ENCODE measurements at places on chromosomes 7 and 10. TPM values are rescaled to one million over a fixed set of nuclear protein-coding genes. Genes with fewer than 3 reads are reported as not detected.
A peak's percentile ranks its signal among the peaks of the same experiment; 100 is the strongest.

- no peak overlapping the region for H3K4me3 ChIP-seq
- no peak overlapping the region for H3K27ac ChIP-seq
- DNase-seq: no peak
- no peaks in the 10 kb centered on the region for H3K36me3 ChIP-seq
- H3K4me1 ChIP-seq: no peaks in the 10 kb centered on the region
Observed at GRCh38 chr10:113740850-113741249, 10.6 kb upstream of the PLEKHS1 start.

The VAX1 gene
- total RNA-seq: not detected

The HOXA3 gene
- not detected for total RNA-seq

DNA sequence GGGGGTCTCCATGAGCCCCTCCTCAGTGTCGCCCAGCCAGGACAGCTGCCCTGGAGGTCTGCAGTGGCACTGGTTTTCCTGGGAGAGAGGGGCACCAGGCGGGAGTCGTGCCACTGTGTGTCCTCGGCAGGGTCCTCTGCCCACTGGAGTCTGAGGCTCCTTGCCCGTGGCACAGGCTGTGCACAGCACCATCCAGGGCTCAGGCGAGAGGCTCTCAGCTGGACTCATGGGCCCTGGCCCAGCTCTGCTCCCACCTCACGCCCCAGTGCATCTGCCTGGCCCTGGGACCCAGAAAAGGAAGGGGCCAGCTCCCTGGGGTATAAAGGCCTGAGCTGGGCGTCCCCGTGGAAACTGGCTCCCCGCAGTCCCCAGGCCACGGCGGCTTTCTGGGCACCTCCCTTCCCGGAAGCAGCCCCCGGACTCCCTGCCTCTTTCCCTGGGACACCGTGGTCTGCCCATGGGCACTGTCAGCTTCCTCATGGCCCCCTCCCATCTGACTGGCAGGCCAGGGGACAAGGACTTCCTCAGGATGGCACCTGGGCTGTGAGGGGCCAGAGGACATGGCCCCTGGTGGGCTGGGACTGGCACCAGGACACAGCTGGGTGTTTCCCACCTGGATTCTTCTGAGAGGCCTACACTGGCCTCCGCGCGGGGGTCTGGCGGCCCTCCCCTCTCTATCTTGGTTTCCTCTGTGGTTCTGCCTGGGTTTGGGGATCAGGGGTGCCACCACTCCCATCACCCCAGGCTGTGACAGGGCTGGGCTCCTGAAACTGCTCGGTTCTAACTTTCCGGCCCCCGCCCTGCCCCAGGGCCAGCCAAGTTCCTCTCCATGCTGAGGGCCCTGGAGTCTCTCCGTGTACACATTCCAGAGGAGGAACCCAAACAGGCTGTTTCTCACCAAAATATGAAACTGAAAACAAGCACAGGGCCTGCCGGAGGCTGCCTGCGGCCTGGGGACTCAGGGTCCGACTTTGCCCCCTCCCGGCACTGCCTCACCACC is 5.5 kb downstream of the FOXL3 start:
- H3K4me1 ChIP-seq: no peaks in the 10 kb centered on the region
- H3K36me3 ChIP-seq: no peaks in the 10 kb centered on the region
- H3K27ac ChIP-seq: no peak overlapping the region
- H3K27me3 ChIP-seq: peaks cover 21% of the 10 kb centered on the region

GRCh38 chr7:128911423-128912031 is 1.0 kb upstream of the KCP start:
- no peak overlapping the region for H3K4me3 ChIP-seq
- peaks cover 69% of the 10 kb centered on the region for H3K27me3 ChIP-seq
- H3K36me3 ChIP-seq: no peaks in the 10 kb centered on the region
- peaks cover 4% of the 10 kb centered on the region for H3K4me1 ChIP-seq
- no peak for DNase-seq

DNA sequence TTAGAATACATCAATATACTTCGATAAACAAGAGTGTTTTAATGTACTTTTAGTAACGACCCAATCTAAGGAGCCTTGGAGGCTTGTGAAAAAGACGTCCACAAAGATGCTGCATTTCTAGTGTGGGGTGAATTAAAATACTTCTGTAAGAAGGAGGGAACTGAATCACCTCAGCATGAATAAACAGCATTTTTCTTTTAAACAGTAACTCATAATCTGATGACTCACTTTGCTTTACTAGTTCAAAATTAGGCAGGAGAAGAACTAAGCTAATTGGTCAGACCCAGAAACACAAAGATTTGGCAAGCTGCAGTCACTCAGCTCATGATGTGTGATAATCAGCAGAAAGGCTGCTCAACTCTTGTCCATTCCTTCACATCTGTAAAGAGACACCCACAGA is 24.2 kb downstream of the NCOA4 start:
- no peaks in the 10 kb centered on the region for H3K4me1 ChIP-seq
- peaks cover 32% of the 10 kb centered on the region for H3K36me3 ChIP-seq
- H3K27me3 ChIP-seq: no peaks in the 10 kb centered on the region
- no peak overlapping the region for H3K27ac ChIP-seq

GRCh38 chr10:32175629-32176028 is 119.4 kb upstream of the KIF5B start:
- H3K4me3 ChIP-seq: no peak overlapping the region
- DNase-seq: no peak
- H3K36me3 ChIP-seq: no peaks in the 10 kb centered on the region
- H3K4me1 ChIP-seq: no peaks in the 10 kb centered on the region
- H3K27me3 ChIP-seq: no peaks in the 10 kb centered on the region
- H3K27ac ChIP-seq: no peak overlapping the region

GRCh38 chr7:139635526-139636302 is 112.2 kb downstream of the CLEC2L start:
- peaks cover 31% of the 10 kb centered on the region for H3K4me1 ChIP-seq
- DNase-seq: peak; percentile 71
- H3K36me3 ChIP-seq: peaks cover 29% of the 10 kb centered on the region
- H3K4me3 ChIP-seq: peak overlapping the region; percentile 79
- peak overlapping the region; percentile 91 for H3K27ac ChIP-seq

DNA sequence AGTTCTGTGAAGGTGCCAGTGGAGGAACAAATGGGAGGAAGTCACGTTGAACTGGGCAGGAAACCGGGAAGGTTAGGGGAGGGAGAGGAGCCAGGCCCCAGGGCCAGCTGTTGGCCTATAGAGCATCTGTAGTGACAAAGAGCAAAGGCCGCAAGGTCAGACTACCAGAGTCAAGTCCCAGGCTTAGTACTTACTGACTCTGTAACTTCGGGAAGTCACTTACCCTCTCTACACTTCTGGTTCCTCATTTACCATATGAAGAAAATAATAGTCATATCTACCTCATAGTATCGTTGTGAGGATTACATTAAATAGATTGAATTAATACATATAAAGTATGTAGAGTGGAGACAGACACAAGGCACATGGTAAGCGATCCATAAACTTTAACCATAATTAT is 101.8 kb upstream of the FZD1 start:
- no peaks in the 10 kb centered on the region for H3K27me3 ChIP-seq
- DNase-seq: no peak
- H3K4me3 ChIP-seq: no peak overlapping the region
- H3K27ac ChIP-seq: no peak overlapping the region
- no peaks in the 10 kb centered on the region for H3K36me3 ChIP-seq

- no peak overlapping the region for H3K27ac ChIP-seq
- H3K4me3 ChIP-seq: no peak overlapping the region
- no peaks in the 10 kb centered on the region for H3K27me3 ChIP-seq
- no peaks in the 10 kb centered on the region for H3K36me3 ChIP-seq
- H3K4me1 ChIP-seq: no peaks in the 10 kb centered on the region
- no peak for DNase-seq
Observed at GRCh38 chr10:85224366-85224940, 896.1 kb downstream of the CCSER2 start.

DNA sequence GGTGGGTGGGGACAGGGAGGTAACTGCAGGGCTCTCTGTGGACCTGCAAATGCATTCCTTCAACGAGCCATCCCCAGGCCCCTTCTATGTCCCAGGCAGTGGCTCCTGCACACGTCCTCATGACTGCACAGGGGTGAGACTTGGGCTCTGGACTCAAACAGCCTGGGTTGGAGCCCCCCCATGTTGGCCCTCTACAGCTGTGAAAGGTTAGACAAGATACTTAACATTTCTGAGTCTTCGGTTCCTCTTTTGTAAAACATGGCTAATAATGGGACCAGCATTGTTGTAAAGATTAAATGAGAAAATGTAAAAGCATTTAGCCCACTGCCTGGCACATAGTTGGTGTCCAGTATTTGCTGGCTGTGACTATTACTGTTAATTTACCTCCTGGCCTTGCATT is 41.8 kb downstream of the CHST3 start:
- H3K4me3 ChIP-seq: no peak overlapping the region
- DNase-seq: no peak
- H3K4me1 ChIP-seq: no peaks in the 10 kb centered on the region
- no peaks in the 10 kb centered on the region for H3K27me3 ChIP-seq
- H3K27ac ChIP-seq: no peak overlapping the region

DNA sequence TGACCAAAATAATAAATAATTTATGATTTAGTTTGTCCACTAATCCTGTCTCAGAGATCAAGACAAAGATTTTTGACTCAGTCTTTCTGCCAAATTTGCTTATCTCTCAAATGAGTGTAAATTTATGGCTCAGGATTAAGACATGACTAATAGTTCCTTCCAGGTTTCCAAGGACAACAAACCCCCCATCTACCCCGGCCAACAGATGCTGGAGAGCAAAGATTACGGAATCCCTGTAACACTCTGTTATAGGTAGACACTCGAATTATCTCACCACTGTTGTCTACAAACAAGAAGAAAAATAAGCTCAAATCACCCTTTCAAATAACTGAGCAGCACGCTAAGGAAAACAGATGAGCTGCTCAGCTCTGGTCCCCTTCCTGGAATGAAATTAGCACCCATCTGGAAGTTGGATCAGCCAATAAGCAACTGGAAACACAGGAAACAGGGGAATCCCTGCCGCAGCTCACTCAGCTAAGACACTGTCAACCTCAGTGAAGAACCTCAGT is 56.8 kb upstream of the SVIL start:
- H3K36me3 ChIP-seq: peaks cover 1% of the 10 kb centered on the region
- H3K4me1 ChIP-seq: peaks cover 27% of the 10 kb centered on the region
- no peak for DNase-seq

GRCh38 chr7:94182066-94182465 is 177.9 kb upstream of the BET1 start:
- no peak overlapping the region for H3K4me3 ChIP-seq
- no peak for DNase-seq
- H3K4me1 ChIP-seq: peaks cover 5% of the 10 kb centered on the region
- H3K36me3 ChIP-seq: no peaks in the 10 kb centered on the region
- no peak overlapping the region for H3K27ac ChIP-seq

DNA sequence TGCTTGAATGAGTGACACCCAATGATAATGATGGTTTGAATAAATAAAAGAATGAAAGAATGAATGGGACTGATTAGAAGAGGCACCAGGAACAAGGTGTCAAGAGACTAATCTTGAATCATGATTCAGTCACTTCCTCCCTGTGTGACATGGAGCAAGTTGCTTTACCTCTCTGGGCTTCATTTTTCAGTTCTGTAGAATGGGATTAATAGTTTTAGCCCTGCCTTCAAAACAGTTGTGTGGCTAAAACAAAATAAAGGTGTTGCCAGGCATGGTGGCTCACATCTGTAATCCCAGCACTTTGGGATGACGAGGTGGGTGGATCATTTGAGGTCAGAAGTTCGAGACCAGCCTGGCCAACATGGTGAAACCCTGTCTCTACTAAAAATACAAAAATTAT is 37.6 kb downstream of the MYL10 start:
- DNase-seq: no peak
- H3K36me3 ChIP-seq: no peaks in the 10 kb centered on the region
- no peaks in the 10 kb centered on the region for H3K27me3 ChIP-seq
- H3K4me1 ChIP-seq: no peaks in the 10 kb centered on the region

GRCh38 chr10:126140746-126141273 is 244.4 kb downstream of the FANK1 start:
- peaks cover 10% of the 10 kb centered on the region for H3K4me1 ChIP-seq
- H3K36me3 ChIP-seq: no peaks in the 10 kb centered on the region
- H3K27ac ChIP-seq: no peak overlapping the region
- no peak for DNase-seq
- H3K4me3 ChIP-seq: no peak overlapping the region

DNA sequence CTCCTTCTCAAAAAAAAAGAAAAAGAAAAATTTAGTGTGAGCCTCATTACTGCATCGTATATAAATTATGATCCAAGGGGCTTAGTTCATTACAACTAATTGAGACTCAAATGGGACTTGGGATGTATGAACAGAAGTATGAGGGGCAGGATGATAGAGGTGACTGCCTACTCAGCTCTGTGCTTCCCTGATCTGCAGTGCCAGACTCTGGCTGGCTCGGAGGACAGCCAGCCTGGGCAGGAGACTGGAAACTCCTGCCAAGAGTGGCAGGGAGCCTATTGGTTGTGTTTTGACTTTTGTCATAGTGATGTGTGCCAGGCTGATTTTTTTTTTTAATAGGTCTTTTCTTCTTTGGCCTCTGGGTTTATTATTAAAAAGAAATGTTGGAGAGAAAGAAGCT is 73.8 kb upstream of the GTF2IRD1 start:
- no peaks in the 10 kb centered on the region for H3K36me3 ChIP-seq
- H3K27ac ChIP-seq: no peak overlapping the region
- DNase-seq: no peak

- no peaks in the 10 kb centered on the region for H3K27me3 ChIP-seq
- no peak overlapping the region for H3K4me3 ChIP-seq
- no peak overlapping the region for H3K27ac ChIP-seq
- H3K4me1 ChIP-seq: peaks cover 7% of the 10 kb centered on the region
- H3K36me3 ChIP-seq: peaks cover 52% of the 10 kb centered on the region
- no peak for DNase-seq
Observed at GRCh38 chr10:15802375-15802949, 57.8 kb downstream of the MINDY3 start.

The ZNF488 gene
- total RNA-seq: 0.33 TPM

- DNase-seq: no peak
- H3K27me3 ChIP-seq: peaks cover 42% of the 10 kb centered on the region
- H3K36me3 ChIP-seq: no peaks in the 10 kb centered on the region
- no peak overlapping the region for H3K27ac ChIP-seq
- H3K4me1 ChIP-seq: peaks cover 6% of the 10 kb centered on the region
Observed at GRCh38 chr10:116796469-116796868, 52.8 kb upstream of the ENO4 start.

GRCh38 chr10:81704596-81704995 is 170.4 kb upstream of the NRG3 start:
- H3K36me3 ChIP-seq: peaks cover 2% of the 10 kb centered on the region
- no peak overlapping the region for H3K4me3 ChIP-seq
- no peak overlapping the region for H3K27ac ChIP-seq
- no peaks in the 10 kb centered on the region for H3K27me3 ChIP-seq
- peaks cover 4% of the 10 kb centered on the region for H3K4me1 ChIP-seq
- DNase-seq: no peak

The OR2A2 gene
- not detected for total RNA-seq

DNA sequence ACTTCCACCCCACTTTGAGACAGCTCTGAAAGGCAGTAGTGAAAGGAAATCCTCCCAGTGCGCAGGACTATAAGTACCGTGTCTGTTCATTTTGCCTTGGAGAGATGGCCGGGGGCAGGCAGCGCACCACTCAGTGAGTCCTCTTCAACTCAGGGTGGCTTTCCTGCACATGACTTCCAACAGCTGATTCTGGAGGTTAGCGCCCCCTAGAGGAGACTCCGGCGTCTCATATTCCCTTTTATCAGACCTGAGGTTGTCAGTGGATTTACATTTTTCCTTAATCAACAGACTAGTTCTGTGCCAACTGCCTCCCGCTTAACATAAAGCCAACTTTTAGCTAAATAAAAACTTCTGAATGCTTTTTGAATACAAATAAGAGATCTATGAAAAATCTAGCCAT is 101.0 kb downstream of the HERPUD2 start:
- H3K27ac ChIP-seq: no peak overlapping the region
- H3K27me3 ChIP-seq: no peaks in the 10 kb centered on the region
- no peak for DNase-seq
- no peak overlapping the region for H3K4me3 ChIP-seq
- H3K36me3 ChIP-seq: no peaks in the 10 kb centered on the region
- no peaks in the 10 kb centered on the region for H3K4me1 ChIP-seq

Data from activated naive CD8-positive, alpha-beta T cell treated with anti-CD3 and anti-CD28 coated beads for 36 hours (primary cell).